ENCODE measurements at places on chromosomes 4 and X.

DNA sequence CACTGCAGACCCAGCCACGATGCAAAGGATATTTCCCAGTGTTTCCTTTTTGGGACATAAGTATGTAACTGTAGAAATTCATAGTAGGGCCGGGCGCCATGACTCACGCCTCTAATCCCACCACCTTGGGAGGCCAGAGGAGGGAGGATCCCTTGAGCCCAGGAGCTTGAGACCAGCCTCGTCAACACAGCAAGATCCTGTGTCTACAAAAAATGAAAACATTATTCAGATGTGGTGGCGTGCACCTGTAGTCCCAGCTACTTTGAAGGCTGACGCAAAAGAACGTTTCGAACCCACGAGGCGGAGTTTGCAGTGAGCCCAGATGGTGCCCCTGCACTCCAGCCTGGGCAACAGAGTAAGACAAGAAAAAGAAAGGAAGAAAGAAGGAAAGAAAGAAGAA lies 49.2 kb downstream of the CRLF2 start:
- DNase-seq, result no peak

DNA sequence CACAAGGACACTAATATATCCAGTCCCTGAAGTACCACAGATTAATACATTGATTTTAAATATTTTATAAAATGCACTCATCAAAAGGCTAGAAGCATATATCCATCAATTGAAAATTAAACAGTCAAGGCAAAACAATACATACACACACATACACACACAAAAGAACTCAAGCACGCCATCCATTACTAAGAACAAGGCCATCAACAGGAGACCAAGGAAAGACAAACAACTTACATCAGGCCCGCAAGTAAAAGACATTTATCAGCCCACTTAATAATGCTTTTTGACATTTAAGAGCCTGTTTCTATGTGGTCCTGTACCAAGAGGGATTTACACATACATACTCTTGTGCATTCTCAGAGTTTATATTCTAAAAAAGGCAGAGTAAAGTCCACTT lies 50.0 kb upstream of the ZNF827 start:
- no peak for DNase-seq

GRCh38 chrX:139209342-139209741 lies 321.2 kb upstream of the F9 start:
- DNase-seq, result no peak

- no peak for DNase-seq
Measured at GRCh38 chr4:158681629-158682028, 9.5 kb downstream of the ETFDH start.

- no peak for DNase-seq
Measured at GRCh38 chr4:70706044-70706461, 15.7 kb upstream of the RUFY3 start.

GRCh38 chr4:152634110-152634760 lies 45.6 kb downstream of the TMEM154 start:
- DNase-seq, result no peak

- no peak for DNase-seq
Measured at GRCh38 chr4:159495515-159496236, 392.8 kb downstream of the RAPGEF2 start.

- DNase-seq, result no peak
Measured at GRCh38 chrX:8390771-8391170, 73.9 kb upstream of the VCX3B start.

- DNase-seq, result no peak
Measured at GRCh38 chr4:131613086-131613823, 1535.8 kb upstream of the PCDH10 start.

DNA sequence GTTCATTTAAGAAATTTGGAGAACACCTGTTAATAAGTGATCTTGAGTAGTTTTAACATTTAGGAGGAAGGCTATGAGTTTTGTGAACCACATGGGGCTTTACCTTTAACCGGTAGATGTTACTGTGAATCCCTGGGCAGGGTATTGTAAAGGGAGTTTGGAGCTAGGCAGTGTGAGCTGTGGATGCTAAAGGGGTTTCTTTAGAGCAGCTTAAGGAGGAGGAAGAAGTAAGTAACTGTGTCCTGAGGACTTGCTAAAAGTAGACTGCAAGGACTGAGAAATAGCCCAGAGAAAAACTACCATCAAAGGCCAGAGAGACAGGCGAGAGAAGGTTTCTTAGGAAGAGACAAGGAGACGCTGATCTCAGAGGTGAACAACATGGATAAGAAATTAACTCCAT lies 5.6 kb downstream of the RHOH start:
- DNase-seq, result no peak

GRCh38 chrX:85993539-85994197 lies 53.7 kb downstream of the CHM start:
- DNase-seq, result peak; percentile 79

DNA sequence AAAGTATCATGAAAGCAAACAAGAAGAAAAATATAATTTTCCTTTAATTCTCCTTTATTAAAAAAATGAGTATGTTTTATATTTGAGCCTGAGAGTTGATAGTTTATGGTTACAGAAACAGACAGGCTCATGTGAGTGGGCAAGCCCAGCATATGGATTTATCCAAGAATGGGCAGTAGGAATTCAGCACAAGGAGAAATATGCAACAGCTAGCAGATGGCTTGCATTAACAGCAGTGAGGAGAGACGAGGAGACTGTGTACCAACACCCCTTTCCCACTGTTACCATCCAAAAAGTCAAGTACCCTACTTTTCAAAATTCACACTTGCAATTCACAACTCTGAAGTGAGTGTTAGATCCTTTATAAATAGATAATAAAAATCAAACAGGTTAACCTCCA lies 1760.2 kb upstream of the TENM3 start:
- DNase-seq, result no peak

GRCh38 chr4:107278791-107279483 lies 242.8 kb upstream of the DKK2 start:
- DNase-seq, result no peak

- peak; percentile 38 for DNase-seq
Measured at GRCh38 chr4:41866799-41867677, 68.2 kb upstream of the TMEM33 start.

DNA sequence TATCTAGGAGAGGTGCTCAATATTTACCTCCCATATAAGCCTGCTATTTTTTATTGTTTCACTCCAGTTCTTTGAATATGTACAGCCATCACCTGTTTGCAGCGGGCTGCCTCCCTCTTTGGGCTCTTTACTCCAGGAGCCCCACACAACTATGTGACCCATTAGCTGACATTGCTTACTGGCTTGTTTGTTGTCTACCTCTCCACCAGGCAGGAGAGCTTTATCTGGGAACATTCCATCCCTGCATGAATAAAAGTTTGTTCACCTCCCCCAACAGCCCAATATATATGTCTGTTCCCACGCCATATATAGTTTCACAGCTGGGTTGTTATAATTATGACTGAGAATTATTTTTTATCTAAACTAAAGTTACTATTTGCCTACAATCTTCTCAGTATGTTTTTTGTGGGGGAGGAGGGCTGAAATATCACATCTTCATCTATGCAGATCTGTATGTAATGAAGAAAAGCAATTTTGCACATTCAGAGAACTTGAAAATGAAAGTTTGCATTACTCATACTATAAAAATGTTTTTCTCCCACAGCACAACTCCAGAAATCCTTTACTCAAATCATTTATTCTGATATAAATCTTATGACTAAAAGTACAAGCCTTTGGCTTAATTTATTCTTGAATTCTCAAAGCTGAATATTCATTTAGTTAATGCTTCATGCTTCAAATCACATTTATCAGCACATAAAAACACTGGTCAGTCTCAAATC lies 61.2 kb upstream of the DAPP1 start:
- no peak for DNase-seq

DNA sequence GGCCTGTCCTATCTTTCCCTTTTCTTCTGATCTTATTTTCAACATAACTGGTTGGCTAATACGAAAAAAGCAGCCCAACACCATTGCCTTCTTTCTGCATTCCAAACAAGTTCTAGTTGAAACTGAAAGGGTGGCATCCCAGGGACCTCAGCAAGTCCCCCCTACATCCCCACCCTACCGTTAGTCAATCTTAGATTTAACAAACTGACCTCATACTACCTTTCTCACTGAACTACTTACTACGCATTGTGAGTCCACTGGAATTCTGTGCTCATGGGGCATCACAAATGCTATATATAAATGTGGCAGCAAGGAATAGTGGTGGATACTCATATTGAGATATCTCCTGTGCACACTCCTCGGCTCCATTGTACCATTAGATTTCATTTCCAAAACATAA lies 33.1 kb upstream of the FGF5 start:
- no peak for DNase-seq

- no peak for DNase-seq
Measured at GRCh38 chrX:69238114-69238886, 73.0 kb upstream of the PJA1 start.

DNA sequence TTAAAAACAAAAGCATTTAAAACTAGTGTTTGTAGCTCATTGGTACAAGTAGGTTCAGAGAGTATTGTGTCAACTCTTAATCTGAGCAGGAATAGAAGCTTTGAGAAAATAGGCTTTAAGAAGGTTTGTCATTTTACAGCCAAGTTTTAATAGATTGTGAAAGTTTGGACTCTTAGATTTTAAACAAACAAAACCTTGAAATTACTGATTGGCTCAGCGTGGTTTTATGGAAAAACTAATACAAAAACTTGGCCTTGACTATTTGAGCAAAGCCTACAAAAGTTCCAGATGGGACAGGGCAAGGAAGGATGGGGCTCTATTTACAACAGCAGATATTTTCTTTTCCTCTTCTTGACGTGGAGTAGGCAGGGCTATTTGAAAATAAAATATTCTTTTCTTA lies 16.5 kb downstream of the ZFX start:
- DNase-seq, result no peak

DNA sequence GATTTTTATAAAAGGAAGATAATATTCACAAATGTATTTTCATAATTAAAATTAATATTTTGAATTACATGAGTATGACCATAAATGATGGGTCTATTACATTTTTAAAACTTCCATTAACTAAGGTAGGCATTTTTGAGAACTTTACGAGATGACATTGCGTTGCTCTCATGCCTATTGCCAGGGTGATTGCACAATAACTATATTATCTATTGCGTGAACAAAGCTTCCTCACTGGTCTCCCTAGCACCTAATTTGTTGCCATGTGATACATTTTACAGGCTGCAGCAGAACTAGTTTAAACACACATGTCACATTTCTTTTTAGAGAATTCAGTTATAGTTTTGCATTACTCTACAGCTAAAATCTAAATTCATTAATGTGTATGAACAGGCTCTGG lies 289.7 kb upstream of the GRID2 start:
- no peak for DNase-seq
